ENCODE measurements at places on chromosomes 16 and 17. TPM values are rescaled to one million over a fixed set of nuclear protein-coding genes. Genes with fewer than 3 reads are reported as not detected.

- H3K4me1 ChIP-seq, result peaks cover 14% of the 10 kb centered on the region
- no peak overlapping the region for H3K4me3 ChIP-seq
- DNase-seq, result no peak
- H3K36me3 ChIP-seq, result no peaks in the 10 kb centered on the region
- no peaks in the 10 kb centered on the region for H3K27me3 ChIP-seq
Observed at GRCh38 chr17:29827179-29827578, 102.8 kb downstream of the SSH2 start.

Gene KRTAP2-3
- not detected for total RNA-seq

DNA sequence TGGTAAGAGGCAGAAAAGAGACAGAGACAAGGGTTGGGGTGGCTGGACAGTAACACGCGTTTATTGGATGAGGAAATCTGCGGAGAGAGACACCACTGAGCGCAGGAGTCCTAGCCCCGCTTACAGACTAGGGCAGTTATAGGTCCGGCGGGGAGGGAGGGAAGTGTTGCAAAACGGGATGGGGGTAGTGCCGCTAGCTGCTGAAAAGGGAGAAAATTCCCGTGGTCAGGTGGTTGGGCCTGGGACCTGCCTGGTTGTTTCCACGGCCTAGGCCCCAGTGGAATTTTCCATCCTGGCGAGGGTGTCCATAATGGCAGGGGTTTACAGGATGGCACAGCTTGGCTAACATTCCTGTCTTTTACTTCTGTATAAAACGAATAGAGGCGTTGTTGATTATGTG is 5.5 kb upstream of the CPHXL2 start:
- no peak overlapping the region for H3K27ac ChIP-seq
- H3K4me1 ChIP-seq, result peaks cover 7% of the 10 kb centered on the region
- H3K27me3 ChIP-seq, result peaks cover 5% of the 10 kb centered on the region
- H3K36me3 ChIP-seq, result peaks cover 26% of the 10 kb centered on the region
- DNase-seq, result no peak

Gene MYH1
- not detected for total RNA-seq

Gene APOBR
- 6.8 TPM for total RNA-seq

DNA sequence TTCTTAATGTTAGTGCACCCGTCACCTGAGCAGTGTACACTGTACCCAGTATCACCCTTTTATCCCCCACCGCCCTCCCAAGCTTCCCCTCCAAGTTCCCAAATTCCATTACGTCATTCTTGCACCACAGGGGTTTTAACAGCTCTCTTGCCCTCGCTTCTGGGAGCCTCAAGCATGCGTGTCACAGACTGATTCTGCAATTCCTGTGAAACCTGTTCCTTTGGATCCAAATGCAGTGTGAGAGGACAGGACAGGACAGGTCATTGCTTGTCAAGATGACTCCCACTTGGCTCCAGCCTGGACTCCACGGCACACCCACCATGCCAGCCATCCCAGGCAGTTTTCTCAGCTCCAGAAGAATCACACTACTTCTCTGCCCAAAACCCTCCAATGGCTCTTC is 44.1 kb downstream of the CYB5D2 start:
- peaks cover 44% of the 10 kb centered on the region for H3K36me3 ChIP-seq
- no peak for DNase-seq
- H3K4me3 ChIP-seq, result peak overlapping the region; percentile 62
- H3K27me3 ChIP-seq, result peaks cover 7% of the 10 kb centered on the region
- H3K4me1 ChIP-seq, result peaks cover 10% of the 10 kb centered on the region

- no peak for DNase-seq
- peaks cover 31% of the 10 kb centered on the region for H3K27me3 ChIP-seq
- H3K27ac ChIP-seq, result peak overlapping the region; percentile 49
- H3K4me1 ChIP-seq, result peaks cover 31% of the 10 kb centered on the region
Observed at GRCh38 chr17:38508570-38508950, 80.3 kb downstream of the ARHGAP23 start.

Gene EVI2B
- total RNA-seq, result not detected

Gene CIBAR2
- total RNA-seq, result not detected

Gene RNF135
- 14.6 TPM for total RNA-seq

DNA sequence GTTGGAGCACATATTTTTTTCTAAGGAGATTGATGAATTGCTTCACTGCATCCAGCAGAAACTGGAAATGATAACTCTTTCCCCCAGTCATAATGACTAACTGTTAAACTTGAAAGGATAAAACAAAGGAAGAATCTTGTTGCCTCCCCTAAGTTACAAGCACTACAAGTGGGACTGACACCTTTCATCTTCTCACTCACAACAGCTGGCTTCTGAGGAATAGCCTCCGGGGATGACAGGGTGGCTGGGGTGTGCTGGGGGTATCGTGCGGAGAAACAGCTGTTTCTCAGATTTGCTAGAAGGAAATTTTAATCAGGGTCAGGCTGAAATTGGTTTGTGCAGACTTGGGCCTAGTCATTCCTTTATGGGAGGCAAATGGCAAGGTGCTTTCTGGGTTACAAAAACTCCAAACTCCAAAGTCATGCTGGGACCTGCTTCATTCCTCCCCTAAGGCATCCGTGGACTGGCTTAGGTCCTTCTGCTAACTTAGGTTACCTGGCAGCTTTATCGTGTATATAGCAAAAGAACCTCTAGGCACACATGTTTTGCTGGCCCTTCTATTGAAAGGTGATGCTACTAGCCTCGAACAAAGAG is 557.2 kb downstream of the TOX3 start:
- no peaks in the 10 kb centered on the region for H3K36me3 ChIP-seq
- no peak overlapping the region for H3K4me3 ChIP-seq
- no peak overlapping the region for H3K27ac ChIP-seq

Gene PHOSPHO1
- not detected for total RNA-seq

Gene ADAM11
- 0.62 TPM for total RNA-seq

DNA sequence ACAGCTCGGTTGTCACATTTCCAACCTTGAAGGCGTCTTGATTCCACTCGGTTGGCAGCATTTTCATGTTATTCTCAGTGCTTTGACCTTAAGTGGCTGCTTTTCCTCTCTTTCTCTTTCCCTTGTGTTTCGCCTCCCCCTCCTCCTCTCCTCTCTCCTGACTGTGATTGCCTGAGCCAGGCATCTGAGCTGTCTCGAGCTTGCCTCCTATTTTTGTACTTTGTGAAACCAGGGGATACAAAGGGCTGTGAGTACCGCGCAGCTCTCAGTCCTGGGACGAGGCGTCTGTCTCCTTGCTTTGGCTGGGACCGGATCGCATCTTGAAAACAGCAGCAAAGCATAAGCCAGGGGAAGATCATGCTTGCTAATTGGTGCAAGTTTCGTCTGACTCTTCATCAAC is 48.8 kb upstream of the SDK2 start:
- DNase-seq, result no peak
- H3K36me3 ChIP-seq, result peaks cover 4% of the 10 kb centered on the region
- no peaks in the 10 kb centered on the region for H3K4me1 ChIP-seq
- no peak overlapping the region for H3K27ac ChIP-seq

DNA sequence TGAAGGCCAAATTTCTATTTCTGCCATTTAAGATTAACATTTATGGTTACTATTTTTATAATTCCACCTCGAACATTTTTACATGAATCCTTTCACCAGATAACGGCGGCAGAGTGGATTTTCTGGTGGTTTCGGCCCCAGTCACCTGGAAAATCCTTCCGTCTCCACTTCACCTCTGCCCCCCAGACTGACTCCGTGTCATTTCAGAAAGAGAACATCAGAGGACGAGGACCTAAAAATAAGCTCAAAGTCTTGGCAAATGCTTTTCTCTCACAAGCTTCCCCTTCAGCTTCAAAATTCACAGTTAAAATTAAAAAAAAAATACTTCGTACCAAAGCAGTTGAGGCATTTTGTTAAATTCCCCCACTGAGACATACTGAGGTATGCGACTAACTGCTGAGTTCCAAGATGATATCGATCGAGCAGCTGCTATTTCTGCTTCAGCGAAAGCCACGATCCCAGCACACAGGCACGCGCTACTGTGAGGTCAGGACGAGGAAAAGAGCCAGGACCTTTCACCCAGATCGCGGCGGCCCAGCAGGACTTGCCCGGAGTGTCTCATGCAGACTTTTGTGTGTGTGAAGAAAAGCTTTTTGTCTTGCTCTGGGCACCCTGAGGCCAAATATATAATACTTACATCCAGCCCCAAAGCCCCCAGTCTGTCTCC is 36.8 kb downstream of the ASPA start:
- no peak for DNase-seq
- H3K27ac ChIP-seq, result no peak overlapping the region
- no peak overlapping the region for H3K4me3 ChIP-seq
- H3K27me3 ChIP-seq, result peaks cover 2% of the 10 kb centered on the region
- no peaks in the 10 kb centered on the region for H3K36me3 ChIP-seq

Gene ATPAF2
- total RNA-seq, result 24.7 TPM

DNA sequence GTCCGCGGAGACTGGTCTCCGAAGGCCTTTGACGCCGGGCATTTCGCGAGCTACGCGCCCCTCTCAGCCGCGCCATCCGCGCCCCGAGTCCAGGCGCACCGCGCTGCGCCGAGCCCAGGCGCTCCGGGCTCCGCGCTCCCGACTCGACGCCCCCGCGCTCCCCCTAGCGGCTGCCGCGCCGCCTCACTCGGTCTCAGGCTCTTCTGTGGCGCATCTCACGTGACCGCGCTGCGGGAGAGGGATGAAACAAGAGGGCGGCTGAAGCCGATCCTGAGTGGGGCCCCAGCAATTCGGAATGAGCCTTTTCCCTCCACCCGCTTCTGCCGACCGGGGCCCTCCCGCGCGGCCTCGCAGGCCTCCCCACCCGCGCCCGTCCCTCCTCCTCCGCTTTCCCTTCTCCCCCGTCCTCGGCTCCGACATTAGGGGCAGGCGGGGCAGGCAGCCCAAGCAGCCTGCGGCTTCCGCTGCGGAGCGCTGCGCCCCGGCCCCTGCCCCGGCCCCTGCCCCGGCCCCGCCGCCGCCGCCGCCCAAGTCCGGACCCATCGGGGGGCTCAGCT is 42.5 kb upstream of the AMZ2 start:
- peak overlapping the region; percentile 83 for H3K4me3 ChIP-seq
- peak; percentile 93 for DNase-seq
- peaks cover 22% of the 10 kb centered on the region for H3K4me1 ChIP-seq
- H3K36me3 ChIP-seq, result peaks cover 9% of the 10 kb centered on the region
- H3K27ac ChIP-seq, result peak overlapping the region; percentile 70

DNA sequence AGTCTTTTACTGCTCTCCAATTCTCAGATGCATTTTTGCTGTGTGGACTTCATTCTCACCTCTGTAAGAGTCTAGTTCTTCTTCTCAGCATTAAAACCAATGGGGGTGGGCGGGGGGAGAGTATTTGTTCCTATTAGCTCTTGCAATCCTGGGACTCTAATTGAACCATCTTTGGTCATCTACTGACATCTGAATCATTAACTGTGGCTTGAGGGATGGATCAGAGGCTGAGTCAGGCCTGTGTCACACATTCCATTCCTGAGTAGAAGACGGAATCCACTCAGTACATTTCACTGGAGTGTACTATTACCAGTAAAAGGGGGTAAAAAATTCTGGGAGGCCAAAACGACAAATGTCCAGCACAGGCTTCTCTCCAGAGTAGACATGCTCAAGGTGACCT is 12.8 kb upstream of the ZNF23 start:
- peaks cover 6% of the 10 kb centered on the region for H3K4me1 ChIP-seq
- H3K4me3 ChIP-seq, result no peak overlapping the region
- H3K27me3 ChIP-seq, result peaks cover 2% of the 10 kb centered on the region
- H3K27ac ChIP-seq, result no peak overlapping the region

- H3K27ac ChIP-seq, result no peak overlapping the region
- H3K4me1 ChIP-seq, result no peaks in the 10 kb centered on the region
- peaks cover 6% of the 10 kb centered on the region for H3K27me3 ChIP-seq
- no peaks in the 10 kb centered on the region for H3K36me3 ChIP-seq
Observed at GRCh38 chr17:33390479-33391176, 97.5 kb upstream of the ASIC2 start.

DNA sequence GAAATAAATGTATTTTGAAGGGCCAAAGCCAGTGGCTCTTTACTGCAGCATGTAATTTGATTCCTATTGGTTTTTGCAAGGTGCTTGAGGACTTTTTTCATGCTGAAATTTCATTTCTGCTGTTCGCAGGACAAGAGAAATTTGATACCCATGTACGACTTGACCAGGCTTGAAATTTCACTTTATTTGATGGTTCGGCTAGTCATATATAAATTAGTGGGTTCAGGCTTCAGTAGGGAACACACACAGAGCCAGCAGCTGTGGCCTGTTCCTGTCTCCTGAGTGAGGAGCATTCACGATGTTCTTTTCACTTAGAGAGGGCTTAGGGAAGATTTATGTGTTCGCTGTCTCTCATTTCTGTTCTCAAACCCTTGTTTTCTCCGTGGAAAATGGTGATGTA is 258.4 kb upstream of the CACNG5 start:
- H3K4me1 ChIP-seq, result peaks cover 12% of the 10 kb centered on the region
- H3K36me3 ChIP-seq, result no peaks in the 10 kb centered on the region
- DNase-seq, result no peak
- H3K27me3 ChIP-seq, result peaks cover 2% of the 10 kb centered on the region
- no peak overlapping the region for H3K27ac ChIP-seq
- no peak overlapping the region for H3K4me3 ChIP-seq
